ENCODE measurements at places on chromosomes 3 and 15.

DNA sequence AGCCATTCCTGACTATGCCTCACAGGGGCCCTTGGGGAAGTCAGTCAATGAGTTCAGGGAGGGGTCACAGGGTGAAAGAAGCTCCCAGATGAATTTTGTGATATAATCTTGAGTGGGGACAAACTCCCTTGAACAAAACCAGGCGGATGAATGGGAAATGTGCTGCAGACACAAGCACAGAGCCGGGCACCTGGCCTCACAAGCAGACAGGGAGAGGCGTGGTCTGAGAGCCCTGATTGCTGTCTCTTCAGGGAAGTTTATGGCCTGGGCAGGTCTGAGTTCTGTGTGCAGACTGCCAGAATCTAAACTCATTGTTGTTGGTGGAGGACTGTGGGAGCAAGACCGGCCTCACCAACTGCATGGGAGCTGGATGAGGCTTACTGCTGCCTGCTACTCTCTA is 591.8 kb downstream of the EPHA3 start:
- no peak for DNase-seq

DNA sequence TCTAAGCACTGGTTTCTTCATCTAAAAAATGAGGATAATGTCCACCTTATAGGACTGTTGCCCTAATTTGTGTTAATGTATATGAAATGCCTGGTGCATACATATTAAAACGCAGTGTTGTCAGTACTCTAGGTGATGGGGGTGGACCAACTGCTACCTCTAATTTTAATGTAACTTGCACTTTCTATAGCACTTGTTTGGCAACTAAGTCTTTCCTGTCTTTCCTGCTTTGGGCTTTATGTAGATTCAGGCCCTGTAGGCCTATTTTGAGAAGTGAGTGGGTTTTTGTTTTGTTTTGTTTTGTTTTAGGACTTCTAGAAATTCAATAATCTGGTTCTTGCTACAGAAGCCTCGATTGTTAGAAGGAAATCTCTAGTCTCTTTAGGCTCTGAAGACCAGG is 21.2 kb downstream of the SLC7A14 start:
- DNase-seq = no peak

GRCh38 chr3:38331257-38332022 is 15.1 kb upstream of the XYLB start:
- no peak for DNase-seq

DNA sequence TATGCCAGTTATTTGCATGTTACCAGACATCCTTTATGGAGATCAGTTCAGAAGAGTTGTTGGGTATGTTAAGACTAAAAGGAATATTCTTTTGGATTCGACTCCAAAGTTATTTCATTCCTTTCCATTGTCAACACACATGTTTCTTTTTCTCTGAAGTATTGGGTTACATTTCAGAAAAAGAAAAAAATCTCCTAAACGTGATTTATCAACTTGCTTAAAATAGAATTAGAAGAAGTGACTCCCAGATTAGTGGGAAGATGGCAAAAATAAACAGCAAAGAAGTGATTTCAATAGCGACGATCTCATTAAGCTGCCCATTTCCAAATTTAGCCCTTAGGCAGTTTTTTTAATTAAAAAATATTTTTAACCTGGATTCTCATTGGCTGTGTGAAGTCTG is 85.4 kb downstream of the TIGIT start:
- DNase-seq = no peak

- DNase-seq = no peak
Observed at GRCh38 chr3:119145128-119145499, 851 bp upstream of the TEX55 start.

DNA sequence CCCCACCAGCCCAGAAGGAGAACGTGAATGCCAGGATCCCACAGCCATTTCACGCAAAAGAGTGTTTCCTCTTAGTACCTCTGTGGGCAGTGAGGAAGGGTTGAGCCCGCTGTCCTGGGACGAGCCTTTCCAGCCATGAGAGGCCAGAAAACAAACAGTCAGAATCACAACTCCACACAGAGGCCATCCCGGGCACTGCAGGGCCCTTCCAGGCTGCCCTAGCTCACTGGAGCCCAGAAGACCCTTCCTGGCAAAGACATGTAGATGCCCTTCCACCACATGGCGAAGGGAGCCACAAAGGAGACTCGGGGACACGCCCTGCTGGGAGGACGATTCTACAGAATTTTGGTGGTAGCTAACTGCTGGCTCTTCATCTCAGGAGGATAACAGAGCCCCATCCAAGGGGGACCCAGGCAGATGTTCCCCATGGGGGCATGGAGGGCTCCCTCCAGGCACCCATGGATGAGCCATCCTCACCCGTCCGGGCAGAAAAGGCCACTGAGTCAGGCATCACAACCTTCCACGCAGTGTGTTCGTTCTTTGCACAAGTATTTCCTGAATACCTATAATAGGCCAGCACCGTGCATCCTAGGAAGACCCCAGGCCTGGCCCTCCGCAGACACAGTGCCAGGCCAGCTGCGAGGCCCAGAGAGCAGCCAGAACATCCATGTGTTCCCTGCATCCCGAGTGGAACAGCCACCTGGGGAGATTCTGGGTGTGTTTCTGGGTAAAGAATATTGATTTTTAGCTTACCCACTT is 47.2 kb downstream of the SLC12A8 start:
- no peak for DNase-seq

- no peak for DNase-seq
Observed at GRCh38 chr3:48247401-48247811, 6.5 kb downstream of the ZNF589 start.

DNA sequence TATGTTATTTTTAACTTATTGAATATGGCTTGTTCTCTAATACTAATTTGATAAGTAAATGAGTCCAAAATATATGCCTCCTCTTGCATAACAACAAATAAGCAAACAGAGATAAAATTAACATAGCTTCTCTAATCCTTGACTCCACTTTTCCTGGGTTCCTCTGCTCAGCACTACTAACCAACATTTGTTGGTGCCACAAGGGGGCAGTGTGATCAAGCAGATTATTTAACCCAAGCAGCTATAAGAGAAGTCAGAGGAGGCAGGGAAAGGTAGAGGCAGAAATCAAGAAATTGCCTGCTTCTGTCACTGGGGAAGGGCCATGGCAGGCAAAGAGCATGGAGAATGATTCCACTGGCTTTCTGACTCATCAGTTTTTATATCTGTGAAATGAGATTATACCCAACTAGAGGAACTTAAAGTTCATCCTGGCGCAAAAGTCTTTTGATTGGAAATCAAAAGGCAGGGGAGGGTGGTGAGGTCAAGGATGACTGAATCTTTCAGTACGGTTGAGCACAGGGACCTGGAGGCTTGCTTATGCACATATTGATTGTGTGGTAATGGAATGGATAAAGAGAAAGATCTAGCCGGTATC is 152.2 kb downstream of the IGSF11 start:
- no peak for DNase-seq

DNA sequence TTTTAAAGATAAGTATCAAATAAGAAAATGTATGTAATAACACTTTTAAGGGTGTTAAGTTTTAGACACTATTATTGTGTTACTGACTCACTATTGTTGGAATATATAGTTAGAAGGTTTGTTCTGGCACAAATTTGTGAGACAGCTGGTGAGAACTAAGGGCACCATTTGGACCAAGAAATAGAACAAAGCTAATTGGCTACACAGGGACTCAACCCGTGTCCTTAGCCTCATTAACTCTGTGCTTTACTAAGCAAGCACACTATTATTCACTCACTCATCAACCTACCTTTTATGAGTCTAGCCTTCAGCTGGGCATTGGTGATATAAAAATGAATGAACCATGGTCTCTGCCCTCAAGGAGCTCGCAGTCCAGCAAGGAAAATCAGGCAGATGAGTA is 4.1 kb upstream of the UNC13C start:
- DNase-seq = no peak

GRCh38 chr15:83582381-83582780 is 71.5 kb upstream of the ADAMTSL3 start:
- no peak for DNase-seq

DNA sequence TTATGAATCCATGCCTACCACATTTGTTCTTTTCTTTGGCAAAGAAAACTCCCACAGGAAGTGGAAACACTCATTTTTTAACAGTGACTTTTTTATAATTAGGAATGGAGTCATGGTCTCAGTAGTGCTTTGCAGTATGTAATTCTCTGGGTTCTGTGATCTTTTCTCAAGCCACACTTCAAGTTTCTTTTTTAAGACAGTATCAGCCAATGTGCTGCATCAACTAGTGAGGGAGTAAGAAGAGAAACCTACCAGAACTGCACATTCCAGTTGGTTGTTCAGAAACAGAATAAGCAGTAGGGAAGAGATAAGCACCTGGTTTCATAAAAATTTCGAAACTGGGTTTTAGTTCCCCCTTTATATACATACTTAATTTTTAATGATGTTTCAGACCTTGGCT is 126.3 kb downstream of the FOXB1 start:
- DNase-seq = no peak

- no peak for DNase-seq
Observed at GRCh38 chr15:71136793-71137518, 21.7 kb downstream of the THSD4 start.

GRCh38 chr15:67006083-67007065 is 59.0 kb upstream of the SMAD3 start:
- DNase-seq = no peak

DNA sequence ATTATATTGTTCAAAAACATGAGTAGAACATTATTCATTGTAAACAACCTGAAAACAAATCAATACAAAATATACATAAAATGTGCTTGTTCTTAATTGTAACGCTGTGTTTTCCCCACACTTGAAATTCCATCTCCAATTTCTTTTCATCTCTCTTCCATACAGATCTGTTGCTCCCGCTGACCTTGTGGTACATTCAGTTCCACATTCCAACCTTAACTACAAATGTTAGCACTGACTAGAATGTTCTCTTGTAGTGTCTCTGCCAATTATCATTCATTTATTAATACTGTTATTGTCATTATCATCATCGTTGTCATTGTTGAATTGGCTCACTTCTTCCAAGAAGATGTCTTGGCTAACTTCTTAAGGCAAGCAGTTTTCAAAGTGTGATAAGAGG is 65.7 kb downstream of the NLGN1 start:
- DNase-seq = no peak

DNA sequence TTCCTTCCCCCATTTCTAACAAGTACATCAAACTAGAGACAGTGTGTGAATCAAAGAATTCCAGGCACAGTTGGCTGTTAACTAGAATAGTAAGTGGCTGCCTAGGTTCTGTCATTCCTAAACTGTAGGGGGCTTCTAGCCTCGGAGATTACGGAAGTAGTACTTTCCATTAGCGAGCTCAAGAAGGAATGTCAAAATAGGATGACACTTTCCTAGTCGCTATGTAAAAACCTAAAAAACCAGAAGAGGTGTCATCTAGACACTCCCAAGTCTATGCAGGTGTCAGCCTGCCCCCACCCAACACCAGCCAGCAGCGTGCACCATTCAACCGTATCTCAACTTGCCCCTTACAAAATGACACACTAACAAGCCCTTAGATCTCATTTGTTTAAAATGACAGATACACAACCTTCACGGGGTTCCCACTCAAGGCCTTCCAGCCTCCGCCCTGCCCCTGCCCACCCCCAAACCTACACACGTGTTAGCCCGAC is 874 bp downstream of the INO80 start:
- DNase-seq = no peak
